ENCODE measurements at places on chromosomes 1 and 21. TPM values are rescaled to one million over a fixed set of nuclear protein-coding genes. Genes with fewer than 3 reads are reported as not detected.

DNA sequence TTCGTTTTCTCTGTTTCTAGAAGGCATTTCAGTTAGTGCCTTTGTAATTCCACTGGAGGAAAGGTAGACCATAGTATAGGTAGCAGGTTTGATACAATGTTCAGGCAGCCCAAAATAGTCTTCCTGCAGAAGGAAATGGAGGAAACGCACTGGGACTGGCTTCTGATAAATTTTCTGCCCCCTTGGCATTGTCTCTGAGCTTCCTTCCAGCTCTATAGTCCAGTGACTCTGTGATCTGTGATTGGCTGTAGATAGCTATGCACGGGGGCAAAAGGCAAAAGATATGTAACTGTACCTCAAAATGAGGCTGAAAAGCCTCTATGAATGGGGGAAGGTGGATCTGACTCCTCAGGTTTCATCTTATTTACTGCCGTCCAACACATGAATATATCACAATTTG, 5.8 kb upstream of the MAGOH start:
- no peaks in the 10 kb centered on the region for H3K27me3 ChIP-seq
- DNase-seq = no peak
- H3K27ac ChIP-seq = no peak overlapping the region
- H3K4me3 ChIP-seq = no peak overlapping the region

Gene GJA8
- total RNA-seq = not detected

Gene KCNK2
- total RNA-seq = 0.16 TPM

DNA sequence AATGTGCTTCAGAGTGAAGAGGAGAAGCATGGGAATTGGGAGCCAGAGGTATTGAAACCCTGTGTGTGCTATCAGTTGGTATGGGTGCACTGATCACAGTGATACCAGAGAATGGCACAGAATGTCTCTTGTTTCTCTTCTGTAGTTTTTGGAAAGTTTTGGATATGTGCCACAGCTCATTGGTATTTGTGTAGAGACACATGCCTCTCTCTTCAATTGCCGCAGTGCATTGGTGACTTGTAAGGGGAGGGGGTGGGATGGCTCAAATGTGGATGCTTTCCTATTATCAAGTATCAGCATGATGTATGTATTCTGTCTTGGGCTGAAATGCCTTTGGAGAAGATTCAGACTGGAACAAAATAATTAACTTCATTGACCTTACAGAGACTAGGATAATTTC, 101.0 kb downstream of the HMCN1 start:
- H3K27me3 ChIP-seq = no peaks in the 10 kb centered on the region
- no peaks in the 10 kb centered on the region for H3K4me1 ChIP-seq
- no peaks in the 10 kb centered on the region for H3K36me3 ChIP-seq
- no peak for DNase-seq
- H3K27ac ChIP-seq = no peak overlapping the region
- no peak overlapping the region for H3K4me3 ChIP-seq

Gene RXRG
- not detected for total RNA-seq

Gene CLCA1
- not detected for total RNA-seq

Gene CHODL
- total RNA-seq = 0.38 TPM

Gene GNG12
- total RNA-seq = 101 TPM

- no peaks in the 10 kb centered on the region for H3K4me1 ChIP-seq
- no peak overlapping the region for H3K27ac ChIP-seq
- H3K27me3 ChIP-seq = peaks cover 2% of the 10 kb centered on the region
- H3K36me3 ChIP-seq = no peaks in the 10 kb centered on the region
- H3K4me3 ChIP-seq = no peak overlapping the region
Measured at GRCh38 chr21:45632160-45632559, 11.4 kb upstream of the PCBP3 start.

- peaks cover 13% of the 10 kb centered on the region for H3K4me1 ChIP-seq
- no peak for DNase-seq
- no peaks in the 10 kb centered on the region for H3K36me3 ChIP-seq
- no peak overlapping the region for H3K4me3 ChIP-seq
Measured at GRCh38 chr1:184878002-184878401, 96.3 kb downstream of the NIBAN1 start.

- H3K4me3 ChIP-seq = no peak overlapping the region
- no peaks in the 10 kb centered on the region for H3K36me3 ChIP-seq
- peaks cover 12% of the 10 kb centered on the region for H3K4me1 ChIP-seq
- no peak for DNase-seq
- H3K27me3 ChIP-seq = no peaks in the 10 kb centered on the region
Measured at GRCh38 chr1:81710857-81711256, 89.9 kb upstream of the ADGRL2 start.

Gene TTC39A
- total RNA-seq = 1.4 TPM

- no peak for DNase-seq
- no peak overlapping the region for H3K4me3 ChIP-seq
- no peaks in the 10 kb centered on the region for H3K27me3 ChIP-seq
- peaks cover 4% of the 10 kb centered on the region for H3K4me1 ChIP-seq
- no peaks in the 10 kb centered on the region for H3K36me3 ChIP-seq
Measured at GRCh38 chr1:219206350-219206749, 32.7 kb downstream of the LYPLAL1 start.

DNA sequence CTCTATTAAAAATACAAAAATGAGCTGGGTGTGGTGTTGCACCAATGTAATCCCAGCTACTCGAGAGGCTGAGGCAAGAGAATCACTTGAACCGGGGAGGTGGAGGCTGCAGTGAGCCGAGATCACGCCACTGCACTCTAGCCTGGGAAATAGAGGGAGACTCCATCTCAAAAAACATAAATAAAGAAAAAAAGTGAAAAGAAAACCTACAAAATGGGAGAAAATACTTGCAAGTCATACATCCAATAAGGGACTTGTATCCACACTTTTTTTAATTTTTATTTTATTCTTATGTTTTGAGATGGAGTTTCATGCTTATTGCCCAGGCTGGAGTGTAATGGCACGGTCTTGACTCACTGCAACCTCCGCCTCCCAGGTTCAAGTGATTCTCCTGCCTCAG, 29.5 kb upstream of the SH3D21 start:
- H3K27me3 ChIP-seq = no peaks in the 10 kb centered on the region
- no peak overlapping the region for H3K27ac ChIP-seq
- no peak for DNase-seq
- H3K36me3 ChIP-seq = peaks cover 14% of the 10 kb centered on the region
- H3K4me1 ChIP-seq = no peaks in the 10 kb centered on the region

Gene RAD54L
- 1.9 TPM for total RNA-seq

DNA sequence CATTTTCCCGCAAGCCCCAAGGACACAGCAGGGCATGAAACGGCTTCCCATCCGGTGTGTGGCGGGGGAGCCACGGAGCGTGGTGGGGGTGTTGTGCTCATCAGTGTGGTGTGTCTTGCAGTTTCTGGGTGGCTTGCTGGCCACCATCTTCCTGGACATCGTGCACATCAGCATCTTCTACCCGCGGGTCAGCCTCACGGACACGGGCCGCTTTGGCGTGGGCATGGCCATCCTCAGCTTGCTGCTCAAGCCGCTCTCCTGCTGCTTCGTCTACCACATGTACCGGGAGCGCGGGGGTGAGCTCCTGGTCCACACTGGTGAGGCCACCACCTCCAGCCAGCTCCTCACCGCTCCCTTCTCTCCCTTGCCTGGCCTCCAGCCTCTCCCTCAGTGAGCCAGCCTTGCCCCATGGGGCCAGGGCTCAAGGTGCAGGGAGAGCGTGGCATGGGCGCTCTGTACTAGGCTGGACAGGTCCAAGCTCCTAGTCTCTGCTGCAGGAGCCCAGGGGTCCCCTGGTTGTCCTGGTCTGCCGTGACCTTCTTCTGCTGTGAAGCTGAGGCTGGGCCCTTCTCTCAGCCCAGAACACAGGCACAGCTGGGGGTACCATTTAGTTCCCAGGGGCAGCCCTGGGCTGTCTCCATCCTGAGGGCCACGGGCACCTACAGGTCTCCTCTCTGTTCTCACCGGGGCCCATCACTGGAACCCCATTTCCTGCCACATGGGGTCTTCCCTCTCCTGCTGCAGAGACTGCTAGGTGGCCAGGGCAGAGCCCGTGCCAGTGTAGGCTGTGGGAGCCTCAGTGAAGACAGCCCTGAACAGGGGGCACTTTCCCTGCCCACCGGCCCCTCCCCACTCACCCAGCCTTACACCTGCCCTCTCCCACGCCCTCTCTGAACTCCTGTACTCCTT, 12.6 kb downstream of the AGTRAP start:
- no peaks in the 10 kb centered on the region for H3K4me1 ChIP-seq
- DNase-seq = no peak
- no peak overlapping the region for H3K27ac ChIP-seq
- no peaks in the 10 kb centered on the region for H3K36me3 ChIP-seq
- H3K27me3 ChIP-seq = no peaks in the 10 kb centered on the region

DNA sequence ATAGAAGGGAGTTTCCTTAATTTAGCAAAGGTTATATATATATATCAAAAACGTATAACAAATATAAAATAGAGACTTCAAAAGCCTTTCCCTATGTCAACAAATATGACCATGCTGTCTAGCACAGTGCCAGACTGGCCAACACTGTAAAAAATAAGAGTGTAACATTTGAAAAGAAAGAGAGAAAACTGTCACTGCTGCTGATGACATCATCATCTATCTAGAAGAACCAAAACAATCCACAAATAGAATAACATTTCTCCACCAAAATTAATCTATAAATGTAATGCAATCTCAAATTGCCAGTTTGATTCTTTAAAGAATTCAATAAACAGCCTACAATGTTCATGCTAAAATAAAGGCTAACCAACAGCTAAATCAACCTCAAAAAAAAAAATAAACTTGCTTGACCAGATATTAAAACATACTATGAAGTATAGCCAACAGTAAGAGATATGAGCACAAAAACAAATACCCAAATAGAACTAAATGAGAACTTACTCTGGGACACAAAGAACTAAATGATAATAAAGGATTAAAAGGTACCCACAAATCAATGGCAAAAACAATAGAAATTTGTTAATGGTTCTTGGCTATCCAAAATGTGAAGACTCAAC, 50.2 kb downstream of the ENAH start:
- H3K36me3 ChIP-seq = no peaks in the 10 kb centered on the region
- peaks cover 24% of the 10 kb centered on the region for H3K4me1 ChIP-seq
- H3K4me3 ChIP-seq = no peak overlapping the region
- no peaks in the 10 kb centered on the region for H3K27me3 ChIP-seq

DNA sequence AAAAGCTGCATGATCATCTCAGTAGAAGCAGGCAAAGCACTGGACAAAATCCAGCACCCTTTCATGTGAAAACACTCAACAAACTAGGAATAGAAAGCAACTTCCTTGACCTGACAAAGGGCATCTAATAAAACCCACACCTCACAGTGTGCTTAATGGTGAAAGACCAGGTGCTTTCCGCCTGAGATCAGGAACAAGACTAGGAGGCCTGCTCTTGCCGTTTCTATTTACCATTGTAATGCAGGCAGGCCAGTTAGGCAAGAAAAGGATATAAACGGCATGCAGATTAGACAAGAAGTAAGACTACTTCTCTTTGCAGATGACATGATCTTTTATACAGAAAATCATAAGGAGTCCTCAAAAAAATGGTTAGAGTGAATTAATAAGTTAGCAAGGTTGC, 37.2 kb downstream of the SLC37A1 start:
- no peaks in the 10 kb centered on the region for H3K4me1 ChIP-seq
- no peaks in the 10 kb centered on the region for H3K27me3 ChIP-seq
- no peaks in the 10 kb centered on the region for H3K36me3 ChIP-seq
- no peak for DNase-seq
- H3K4me3 ChIP-seq = no peak overlapping the region
- H3K27ac ChIP-seq = no peak overlapping the region

Gene IL19
- not detected for total RNA-seq

GRCh38 chr1:29832936-29833335, 596.6 kb downstream of the PTPRU start:
- H3K36me3 ChIP-seq = no peaks in the 10 kb centered on the region
- no peak overlapping the region for H3K4me3 ChIP-seq
- no peak overlapping the region for H3K27ac ChIP-seq
- no peaks in the 10 kb centered on the region for H3K27me3 ChIP-seq
- no peak for DNase-seq

Gene FCRLB
- total RNA-seq = 0.72 TPM

GRCh38 chr1:187943606-187944403, 1115.1 kb downstream of the PLA2G4A start:
- H3K36me3 ChIP-seq = no peaks in the 10 kb centered on the region
- no peak overlapping the region for H3K4me3 ChIP-seq
- H3K27me3 ChIP-seq = no peaks in the 10 kb centered on the region
- H3K4me1 ChIP-seq = no peaks in the 10 kb centered on the region

DNA sequence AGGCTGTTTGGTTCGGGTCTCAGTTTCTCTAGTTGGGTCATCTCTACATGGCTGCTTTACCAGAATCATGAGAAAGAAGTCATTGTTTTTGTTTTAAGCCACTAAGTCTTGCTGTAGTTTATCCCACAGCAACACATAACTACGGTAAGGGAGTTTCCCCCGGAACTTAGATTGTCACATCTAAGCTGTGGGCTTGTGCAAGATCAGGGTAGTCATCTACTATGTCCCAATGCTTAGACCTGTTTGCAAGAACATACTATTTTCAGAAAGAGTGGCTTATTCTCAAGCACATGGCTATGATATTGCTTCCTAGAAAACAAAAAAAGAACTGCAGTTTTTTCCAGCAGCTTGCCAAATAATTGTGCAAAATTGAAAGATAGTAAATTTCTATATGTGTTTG, 18.0 kb upstream of the OLIG2 start:
- no peak overlapping the region for H3K4me3 ChIP-seq
- no peaks in the 10 kb centered on the region for H3K36me3 ChIP-seq
- no peak for DNase-seq

- no peak overlapping the region for H3K4me3 ChIP-seq
- H3K27ac ChIP-seq = no peak overlapping the region
- H3K27me3 ChIP-seq = no peaks in the 10 kb centered on the region
Measured at GRCh38 chr1:179599623-179600249, 8.1 kb downstream of the TDRD5 start.

- peak; percentile 40 for DNase-seq
- H3K36me3 ChIP-seq = no peaks in the 10 kb centered on the region
- peak overlapping the region; percentile 54 for H3K4me3 ChIP-seq
- no peaks in the 10 kb centered on the region for H3K4me1 ChIP-seq
Measured at GRCh38 chr1:61043010-61043820, 39.1 kb upstream of the NFIA start.

Gene FABP3
- total RNA-seq = 20.4 TPM

- H3K4me3 ChIP-seq = no peak overlapping the region
- H3K36me3 ChIP-seq = no peaks in the 10 kb centered on the region
- no peak overlapping the region for H3K27ac ChIP-seq
- no peaks in the 10 kb centered on the region for H3K27me3 ChIP-seq
Measured at GRCh38 chr1:27884006-27884954, 11.9 kb downstream of the THEMIS2 start.

- H3K27ac ChIP-seq = peak overlapping the region; percentile 47
- H3K4me1 ChIP-seq = peaks cover 32% of the 10 kb centered on the region
- peak; percentile 49 for DNase-seq
- peaks cover 12% of the 10 kb centered on the region for H3K36me3 ChIP-seq
- no peaks in the 10 kb centered on the region for H3K27me3 ChIP-seq
- no peak overlapping the region for H3K4me3 ChIP-seq
Measured at GRCh38 chr1:198265073-198265661, 108.4 kb downstream of the NEK7 start.

Data from astrocyte (in vitro differentiated cells and primary cell).